ENCODE measurements at places on chromosomes 3 and 15.

GRCh38 chr3:127410137-127410488, 122.3 kb upstream of the PRR20G start:
- DNase-seq = no peak

- DNase-seq = no peak
Observed at GRCh38 chr15:75811626-75812025, 31.6 kb upstream of the UBE2Q2 start.

DNA sequence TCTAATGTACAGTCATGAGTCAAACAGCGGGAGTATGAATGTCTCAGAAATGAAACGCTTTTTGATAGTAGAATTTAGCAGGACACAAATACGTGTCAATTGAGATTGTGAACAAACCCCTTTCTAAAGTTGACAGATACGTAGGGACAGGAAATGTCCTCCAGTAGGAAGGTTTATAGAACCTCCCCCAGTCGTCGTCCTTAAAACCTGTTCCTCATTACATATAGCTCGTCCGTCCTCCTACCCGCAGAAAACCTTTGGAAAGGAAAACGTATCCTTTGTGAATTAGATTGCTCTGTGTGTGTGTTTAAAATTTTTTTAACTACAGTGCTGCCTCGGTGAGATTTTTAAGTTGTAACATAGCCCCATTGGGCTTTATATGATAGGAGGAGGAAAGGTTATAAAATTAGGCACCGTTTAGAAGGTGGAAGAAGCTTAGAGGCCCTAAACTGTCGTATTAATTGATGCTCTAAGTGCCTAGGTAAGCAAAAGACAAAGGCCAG, 4.1 kb downstream of the UBE2E1 start:
- no peak for DNase-seq

GRCh38 chr3:124034844-124035152, 42.9 kb upstream of the ROPN1 start:
- no peak for DNase-seq

DNA sequence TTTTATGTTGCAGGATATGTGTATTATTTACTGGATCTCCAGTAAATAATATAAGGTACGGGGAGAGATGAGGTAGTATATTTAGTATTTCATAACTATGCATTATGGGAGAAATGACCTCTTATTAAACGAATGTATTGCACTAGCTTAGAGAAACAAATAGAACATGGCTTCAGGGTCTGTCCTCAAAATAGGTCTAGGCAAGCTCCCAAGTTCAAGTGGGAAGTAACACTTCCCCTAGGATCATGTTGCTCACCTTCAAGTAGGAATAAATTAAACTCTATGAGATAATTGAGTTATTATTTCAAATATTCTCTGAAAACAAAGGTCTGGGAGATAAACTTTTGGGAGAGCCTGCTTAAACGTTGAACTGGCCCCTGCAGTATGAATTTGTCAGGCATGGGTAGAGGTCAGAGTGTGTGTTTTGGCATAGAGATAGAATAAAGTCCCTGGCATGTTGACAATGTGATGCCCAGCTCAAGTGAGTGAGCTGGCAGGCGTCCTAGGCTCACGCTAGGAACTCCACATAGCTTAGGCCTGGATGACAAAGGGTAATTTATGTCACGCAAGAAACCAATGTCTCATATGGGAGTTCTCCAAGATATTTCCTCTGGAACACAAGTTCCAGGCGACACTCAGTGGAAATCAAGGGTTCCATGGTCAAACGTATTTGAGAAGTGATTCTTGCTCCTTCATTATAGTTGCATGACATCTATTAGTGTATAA, 236.8 kb downstream of the CACNA2D3 start:
- no peak for DNase-seq

GRCh38 chr15:72873379-72874233, 90.0 kb upstream of the ADPGK start:
- no peak for DNase-seq

- no peak for DNase-seq
Observed at GRCh38 chr3:143339451-143339850, 219.9 kb downstream of the CHST2 start.

GRCh38 chr15:89761009-89761831, 10.2 kb upstream of the MESP1 start:
- no peak for DNase-seq

GRCh38 chr3:141091426-141091825, 40.3 kb downstream of the SPSB4 start:
- DNase-seq = no peak

DNA sequence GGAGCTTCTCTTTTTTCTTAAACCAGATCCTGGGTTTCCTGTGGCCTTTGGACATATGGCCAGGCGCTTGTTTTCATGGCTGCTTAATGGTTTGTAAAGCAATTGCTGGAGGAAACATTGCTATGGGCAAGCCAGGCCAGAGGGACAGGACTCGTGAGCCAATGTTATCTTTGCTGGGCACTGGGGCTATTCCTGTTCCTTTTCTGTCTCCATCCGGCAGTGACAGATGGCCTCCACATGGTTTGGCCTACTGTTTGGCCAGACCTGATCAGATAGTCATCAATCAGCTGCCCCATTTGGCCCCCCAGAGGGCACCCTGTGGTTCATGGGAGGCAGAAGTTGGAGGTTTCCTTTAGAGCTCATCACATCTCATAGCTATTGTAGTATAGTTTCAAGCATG, 326.1 kb upstream of the ROPN1 start:
- no peak for DNase-seq

DNA sequence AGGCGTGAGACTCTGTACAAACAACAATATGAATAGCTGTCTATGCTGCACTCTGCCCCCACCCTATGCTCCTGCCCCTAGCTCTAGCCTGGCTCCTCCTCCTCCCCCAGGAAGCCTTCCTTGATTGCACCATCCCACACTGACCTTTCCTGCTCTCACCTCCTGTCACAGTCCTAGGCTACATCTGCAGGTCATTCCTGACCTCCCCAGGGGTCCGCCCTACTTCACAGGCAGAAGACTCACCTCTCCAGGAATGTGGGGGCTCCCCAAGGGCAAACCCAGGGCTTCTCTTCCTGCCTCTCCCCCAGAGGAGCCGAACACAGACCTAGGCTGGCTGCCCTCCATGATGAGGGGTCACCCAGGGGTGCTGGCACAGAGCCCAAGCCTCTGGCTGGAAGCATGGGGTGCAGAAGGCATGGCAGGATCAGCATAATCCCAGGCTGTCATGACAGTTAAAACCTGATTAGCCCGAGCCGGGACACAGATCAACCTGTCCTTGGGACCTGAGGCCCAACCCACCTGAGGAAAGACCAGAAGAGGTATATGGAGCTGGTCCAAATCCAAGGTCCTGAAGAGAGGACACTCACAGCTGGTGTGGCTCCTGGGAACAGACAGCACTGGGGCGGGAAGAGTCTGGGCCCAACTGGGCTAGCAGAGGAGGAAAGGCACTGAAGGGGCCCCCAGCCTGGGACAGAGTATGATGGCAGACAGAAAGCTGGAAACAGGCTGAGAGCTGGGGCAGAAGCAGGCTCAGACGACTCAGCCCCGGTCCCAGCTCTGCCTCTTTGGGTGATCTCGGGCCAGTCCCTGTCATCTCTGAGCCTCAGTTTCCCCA, 5.9 kb downstream of the SEMA7A start:
- DNase-seq = no peak

DNA sequence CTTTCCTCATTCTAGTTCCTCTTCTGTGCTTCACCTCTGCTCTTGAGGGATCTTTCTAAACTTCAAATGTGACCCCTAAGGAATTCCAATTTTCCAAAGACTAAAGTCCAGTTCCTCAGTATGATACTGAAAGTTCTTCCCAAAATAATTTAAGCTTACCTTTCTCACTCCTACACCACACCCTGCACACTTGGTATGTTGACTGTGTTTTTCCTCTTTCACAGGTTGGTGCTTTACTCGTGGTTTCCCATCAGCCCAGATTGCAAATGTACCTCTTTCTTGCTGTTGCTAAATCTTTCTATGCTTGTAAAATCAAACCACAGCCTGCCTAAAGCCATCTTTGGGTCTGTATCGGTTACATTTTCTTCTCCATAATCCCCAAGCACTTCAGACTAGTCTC, 30.5 kb upstream of the CLDN16 start:
- no peak for DNase-seq

GRCh38 chr3:124441766-124442165, 288.5 kb upstream of the UMPS start:
- no peak for DNase-seq

GRCh38 chr3:69451594-69451993, 65.7 kb upstream of the FRMD4B start:
- no peak for DNase-seq

- no peak for DNase-seq
Observed at GRCh38 chr3:63364495-63364894, 86.4 kb downstream of the SYNPR start.

- DNase-seq = no peak
Observed at GRCh38 chr15:57892181-57892580, 173.3 kb downstream of the ALDH1A2 start.

DNA sequence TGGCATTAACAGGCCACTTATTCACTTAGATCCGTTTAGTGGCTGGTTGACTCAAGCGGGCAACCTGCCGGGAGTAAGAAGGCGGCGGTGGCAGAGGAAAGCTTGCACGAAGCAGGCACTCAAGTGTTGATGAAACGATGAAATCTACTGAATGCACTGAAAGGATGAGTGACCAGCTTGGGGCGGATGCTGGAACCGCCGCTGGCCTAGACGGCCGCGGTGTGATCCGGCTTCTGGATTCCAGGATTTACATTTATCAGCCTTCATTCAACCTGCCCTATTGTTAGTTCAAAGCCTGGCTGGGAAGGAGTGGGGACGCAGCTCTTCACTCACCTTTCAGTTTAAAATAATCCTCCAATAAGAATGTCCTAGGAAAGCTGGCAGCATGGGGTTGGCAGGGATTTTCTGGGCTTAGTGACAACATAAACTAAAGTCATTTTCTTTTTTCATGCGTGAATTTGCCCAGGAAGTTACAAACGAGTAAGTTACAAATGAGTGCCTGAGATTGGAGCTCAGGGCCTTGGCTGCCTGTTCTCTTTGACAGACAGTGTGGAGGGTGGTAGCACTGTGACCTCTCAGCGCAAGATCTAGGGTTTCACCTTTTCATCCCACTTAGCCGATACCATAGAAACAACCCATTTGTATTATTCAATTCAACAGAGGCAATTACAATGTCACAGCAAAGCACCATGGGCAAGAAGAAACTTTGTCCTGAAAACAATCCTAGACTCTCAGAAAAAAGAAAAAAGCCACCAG, 1.1 kb upstream of the PLCH1 start:
- DNase-seq = peak; percentile 81

GRCh38 chr3:127961124-127961523, 46.1 kb downstream of the KBTBD12 start:
- no peak for DNase-seq

GRCh38 chr3:42130007-42130328, 38.8 kb downstream of the TRAK1 start:
- DNase-seq = no peak

GRCh38 chr3:172698631-172699030, 12.2 kb downstream of the NCEH1 start:
- no peak for DNase-seq

- DNase-seq = no peak
Observed at GRCh38 chr3:59515966-59516365, 466.1 kb upstream of the CFAP20DC start.

- peak; percentile 8 for DNase-seq
Observed at GRCh38 chr15:29268706-29269484, 727 bp downstream of the NSMCE3 start.

- DNase-seq = no peak
Observed at GRCh38 chr3:32493437-32494414, 8.9 kb downstream of the CMTM6 start.

GRCh38 chr3:131353986-131354385, 27.6 kb upstream of the NUDT16 start:
- DNase-seq = no peak

DNA sequence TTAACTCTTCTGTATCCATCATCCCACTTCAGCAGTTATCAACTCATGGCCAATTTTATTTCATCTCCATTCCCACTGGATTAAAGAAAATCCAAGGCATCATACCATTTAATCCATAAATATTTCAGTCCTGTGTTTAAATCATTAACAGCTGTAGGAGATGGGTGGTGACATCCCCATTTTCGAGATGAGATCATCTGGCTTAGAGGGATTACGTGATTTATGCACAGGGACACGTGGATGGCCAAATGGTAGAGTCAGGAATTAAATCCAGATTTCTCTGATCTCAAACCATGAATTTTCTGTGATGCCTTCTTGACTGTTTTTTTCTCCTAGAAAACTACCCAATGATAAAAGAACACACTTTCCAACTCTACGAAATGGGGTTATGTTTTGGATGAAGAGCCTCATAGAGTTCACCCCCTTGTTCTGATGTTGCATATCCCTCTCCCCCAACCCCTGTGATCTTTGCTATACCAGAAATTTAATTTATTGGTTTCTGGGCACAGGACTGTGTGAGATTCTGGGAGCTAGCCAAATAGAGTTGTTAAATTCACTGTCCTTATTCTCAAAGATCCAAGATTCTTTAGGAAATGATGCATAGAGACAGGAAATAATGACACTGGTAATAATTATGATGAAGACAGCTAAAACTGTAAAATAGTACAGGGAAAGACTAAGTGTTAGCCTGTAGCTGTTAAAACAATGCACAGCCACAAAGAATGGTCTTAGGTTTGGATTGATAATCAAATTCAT, 7.4 kb downstream of the ZNF589 start:
- no peak for DNase-seq

- DNase-seq = no peak
Observed at GRCh38 chr15:85329561-85330422, 50.6 kb upstream of the AKAP13 start.

- no peak for DNase-seq
Observed at GRCh38 chr3:180402471-180403073, 199.4 kb upstream of the TTC14 start.

DNA sequence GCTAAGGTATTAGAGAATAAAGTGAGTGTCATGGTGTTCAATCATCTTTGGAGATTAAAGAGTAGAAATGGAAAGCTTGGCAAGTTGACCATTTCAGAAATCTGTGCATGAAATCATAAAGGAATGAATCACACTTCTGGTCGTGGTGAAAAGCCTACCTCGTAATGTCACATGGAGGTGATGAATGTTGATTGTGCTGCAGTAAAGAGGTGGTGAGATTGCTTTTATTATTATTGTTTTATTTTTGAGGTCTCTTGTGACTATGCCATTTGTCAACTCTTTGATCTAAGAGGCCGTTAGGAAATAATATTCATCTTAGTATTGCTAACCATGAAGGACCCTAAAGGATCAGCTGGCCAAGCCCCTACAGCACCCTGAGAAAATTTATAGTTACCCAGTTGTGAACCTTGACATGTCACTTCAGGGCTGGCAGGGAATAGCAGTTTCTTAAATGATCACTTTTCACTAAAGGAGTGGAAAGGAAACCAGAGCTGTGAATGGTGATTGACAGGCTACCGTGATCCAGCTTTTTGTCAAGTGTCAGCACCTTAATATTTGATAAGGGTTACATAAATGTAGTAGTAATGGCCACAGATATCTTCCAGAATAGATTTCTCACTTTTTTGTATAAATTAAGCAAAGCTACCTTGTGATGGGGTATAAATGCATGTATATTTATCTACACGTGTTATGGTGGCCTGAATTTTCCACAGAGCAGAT, 203.9 kb downstream of the PTPRG start:
- no peak for DNase-seq
